ENCODE measurements at places on chromosomes 6 and 20. TPM values are rescaled to one million over a fixed set of nuclear protein-coding genes. Genes with fewer than 3 reads are reported as not detected.

- no peak for DNase-seq
Observed at GRCh38 chr6:66538551-66539135, 831.6 kb upstream of the EYS start.

- DNase-seq = no peak
Observed at GRCh38 chr20:53447316-53447715, 146.3 kb downstream of the ZNF217 start.

DNA sequence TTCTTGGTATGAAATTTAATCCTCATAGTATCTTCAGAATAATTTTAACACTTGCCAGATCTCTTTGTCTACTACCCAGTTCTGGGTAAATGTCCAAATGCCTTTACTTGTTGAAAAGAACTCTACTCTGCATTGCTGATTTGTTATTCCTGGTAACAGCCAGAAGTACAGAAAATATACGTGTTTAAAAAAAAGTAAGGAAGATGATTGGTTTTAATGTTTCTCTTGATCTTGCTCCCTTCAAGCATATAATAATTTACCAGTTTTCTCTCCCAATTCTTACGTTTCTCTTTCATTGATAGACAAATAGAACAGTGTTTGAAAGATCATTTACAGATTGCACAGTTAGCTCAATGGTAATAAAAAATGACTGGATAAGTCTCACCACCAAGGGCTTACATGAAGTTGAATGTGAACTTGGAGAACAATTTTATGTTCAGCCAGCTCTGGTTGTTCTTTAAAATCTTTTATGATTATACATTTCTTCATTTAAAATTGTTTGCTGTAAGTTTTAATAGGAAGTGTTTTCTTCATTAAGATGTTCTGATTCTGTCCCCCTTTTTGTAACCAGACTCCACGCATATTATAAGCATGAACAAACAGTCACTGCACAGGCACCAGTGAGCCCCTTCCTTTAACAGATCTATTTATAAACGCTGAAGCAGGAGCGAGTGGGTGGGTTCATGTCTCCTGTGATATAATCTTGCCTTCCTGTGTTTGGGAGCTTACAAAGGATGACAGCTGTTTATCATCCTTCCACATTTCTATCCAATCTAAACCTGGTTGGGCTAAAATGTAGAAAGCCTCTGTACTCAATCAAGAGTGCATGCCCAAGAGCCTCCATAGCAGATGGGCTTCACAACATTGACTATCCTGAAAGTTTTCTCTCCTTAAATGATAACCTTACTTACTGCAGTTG, 299.5 kb downstream of the PRL start:
- DNase-seq = no peak

- DNase-seq = no peak
Observed at GRCh38 chr20:57244627-57245214, 21.7 kb downstream of the BMP7 start.

DNA sequence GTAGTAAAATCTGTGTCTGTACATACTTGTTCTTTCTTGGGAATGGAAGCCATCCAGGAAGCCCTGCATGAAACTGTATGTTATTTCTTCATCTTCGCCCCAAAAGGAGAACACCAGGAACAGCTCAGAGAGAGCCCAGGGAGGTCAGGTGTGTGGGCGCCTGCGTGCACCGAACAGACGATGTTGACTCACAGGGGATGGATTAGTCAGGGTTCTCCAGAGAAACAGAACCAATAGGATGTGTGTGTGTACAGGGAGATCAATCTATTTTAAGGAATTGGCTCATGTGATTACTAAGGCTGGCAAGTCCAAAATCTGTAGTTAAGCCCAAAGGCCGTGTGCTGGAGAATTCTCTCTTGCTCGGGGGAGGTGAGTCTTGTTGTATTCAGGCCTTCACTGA, 45.7 kb downstream of the RNASET2 start:
- no peak for DNase-seq

GRCh38 chr6:13302751-13303667, 25.3 kb downstream of the TBC1D7 start:
- DNase-seq = peak; percentile 78

DNA sequence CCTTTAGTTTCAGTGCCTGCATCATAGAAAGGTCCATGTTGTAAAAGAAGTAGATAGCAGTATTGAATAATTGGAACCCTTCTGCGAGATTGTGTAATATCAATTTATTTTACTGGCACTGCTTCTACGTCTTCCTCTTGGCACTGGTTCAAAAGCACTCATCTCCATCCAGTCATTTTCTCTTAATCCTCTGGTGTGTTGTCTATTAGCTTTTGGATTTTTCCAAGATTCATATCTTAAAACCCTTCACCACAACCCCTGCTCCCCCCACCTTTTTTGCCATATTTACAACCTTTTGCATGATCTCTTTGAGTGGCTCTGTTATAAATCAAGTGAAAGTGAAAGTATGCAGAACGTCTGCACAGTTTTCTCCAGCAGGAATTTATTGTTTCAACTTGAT, 76.6 kb upstream of the HSF2 start:
- DNase-seq = no peak

- DNase-seq = no peak
Observed at GRCh38 chr6:96466147-96466863, 55.3 kb upstream of the UFL1 start.

DNA sequence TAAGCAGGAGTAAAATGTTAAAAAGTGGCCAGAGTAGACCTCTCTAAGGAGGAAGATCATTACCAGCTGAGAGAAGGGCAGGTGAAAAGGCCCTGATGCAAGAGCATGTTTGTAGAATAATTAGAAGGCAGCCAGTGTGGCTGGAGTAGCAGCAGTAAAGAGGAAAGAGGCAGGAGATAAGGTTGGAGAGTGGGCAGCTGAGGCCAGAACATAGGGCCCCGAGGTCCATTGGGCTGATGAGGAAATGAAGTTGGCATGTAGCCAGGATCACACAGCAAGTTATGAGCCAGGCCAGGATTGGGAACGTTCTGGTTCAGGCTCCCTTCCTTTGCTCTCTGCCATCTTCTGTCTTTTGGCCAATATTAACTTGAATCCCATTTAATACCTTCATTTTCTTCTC, 51.6 kb downstream of the RALY start:
- DNase-seq = peak; percentile 71

DNA sequence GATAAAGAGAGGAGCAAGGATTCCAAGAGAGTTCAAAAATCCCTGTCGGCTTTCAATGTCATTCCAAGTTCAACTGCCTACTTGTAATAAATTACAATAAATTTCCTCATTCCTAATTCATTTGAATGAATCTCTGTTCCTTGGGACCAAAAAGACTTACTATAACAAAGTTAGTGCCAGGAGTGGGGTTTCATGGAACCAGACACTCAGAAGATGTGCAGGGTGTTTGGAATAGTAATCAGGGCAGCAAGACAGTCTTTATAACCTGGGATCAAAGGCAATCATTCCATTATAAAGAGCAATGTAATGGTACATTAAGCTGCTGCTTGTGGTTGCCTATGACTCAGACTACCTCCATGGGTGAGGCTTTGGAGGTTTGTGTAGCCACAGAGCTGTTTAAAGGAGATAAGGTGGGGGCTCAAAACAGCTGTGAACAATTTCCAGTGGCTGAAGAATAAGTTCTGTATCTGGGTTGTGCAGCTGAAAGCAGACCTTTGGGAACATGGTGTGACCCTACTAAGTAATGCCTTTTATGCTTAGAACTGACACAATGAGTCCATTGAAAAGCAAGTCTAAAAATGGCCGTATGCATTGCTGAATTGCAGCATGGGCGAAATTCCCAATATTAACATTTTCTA, 159.9 kb downstream of the LINC00237 start:
- DNase-seq = no peak

Gene OR2B6
- not detected for total RNA-seq

Gene SLC22A16
- 0.36 TPM for total RNA-seq

Gene CYP39A1
- 7.7 TPM for total RNA-seq

Gene NEURL2
- total RNA-seq = 19.7 TPM

Gene HS3ST5
- 0.33 TPM for total RNA-seq

Gene ISM1
- total RNA-seq = 1.6 TPM

Gene BANF2
- total RNA-seq = not detected

Gene GSTA4
- total RNA-seq = 33.5 TPM
